Lower lobe of right lung (tissue), 2 donors: ENCODE measurements at places on chromosomes 13 and 19.

- DNase-seq = no peak
These were observed 141.1 kb downstream of the GPC5 start for GRCh38 chr13:91539286-91540157.

- DNase-seq = no peak
These were observed 17.8 kb downstream of the ACTL9 start for GRCh38 chr19:8680676-8681344.

DNA sequence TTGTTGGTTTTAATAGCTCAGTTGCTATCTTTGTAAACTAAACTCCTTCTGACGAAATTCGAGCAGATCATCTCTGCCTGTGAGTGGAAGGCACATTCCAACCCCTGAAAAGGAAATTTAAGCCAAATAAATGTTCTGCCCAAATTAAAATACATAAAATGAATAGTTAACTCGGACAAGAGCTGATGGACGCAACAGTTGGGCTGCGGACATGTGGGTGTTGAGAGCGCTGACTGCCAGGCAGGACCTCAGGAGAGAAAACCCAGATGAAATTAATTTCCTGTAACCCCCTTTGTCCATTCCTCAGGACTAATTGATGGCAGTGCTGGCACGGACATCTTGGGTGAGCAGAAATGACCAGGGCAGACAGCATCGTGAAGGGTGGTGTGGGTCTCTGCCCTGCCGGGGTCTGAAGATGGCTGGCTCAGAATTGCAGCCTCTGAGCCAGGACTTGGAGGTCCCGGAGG is 86.5 kb downstream of the TSHZ3 start:
- no peak for DNase-seq

GRCh38 chr19:5674714-5675113 is 5.6 kb downstream of the MICOS13 start:
- no peak for DNase-seq

DNA sequence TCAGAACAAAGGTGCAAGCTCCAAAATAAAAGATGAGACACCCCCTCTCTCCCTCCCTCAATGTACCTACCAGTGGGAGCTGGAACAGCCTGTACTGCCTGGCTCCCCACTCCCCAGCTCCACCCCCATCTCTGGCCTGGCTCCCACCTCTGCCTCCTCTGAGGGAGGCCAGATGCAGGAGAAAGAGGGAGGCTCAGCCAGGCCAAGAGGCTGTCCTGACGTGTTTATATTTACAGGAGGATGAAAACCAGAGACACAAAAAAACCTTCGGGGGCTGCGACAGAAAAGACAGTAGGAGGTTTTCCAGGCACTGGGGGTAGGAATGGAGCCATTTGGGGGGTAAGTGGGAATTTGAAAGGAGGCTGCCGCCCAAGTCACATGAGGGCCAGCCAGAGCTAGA is 19.7 kb downstream of the ARHGEF18 start:
- no peak for DNase-seq

- no peak for DNase-seq
These were observed 579 bp downstream of the ZNF566 start for GRCh38 chr19:36488846-36489117.

DNA sequence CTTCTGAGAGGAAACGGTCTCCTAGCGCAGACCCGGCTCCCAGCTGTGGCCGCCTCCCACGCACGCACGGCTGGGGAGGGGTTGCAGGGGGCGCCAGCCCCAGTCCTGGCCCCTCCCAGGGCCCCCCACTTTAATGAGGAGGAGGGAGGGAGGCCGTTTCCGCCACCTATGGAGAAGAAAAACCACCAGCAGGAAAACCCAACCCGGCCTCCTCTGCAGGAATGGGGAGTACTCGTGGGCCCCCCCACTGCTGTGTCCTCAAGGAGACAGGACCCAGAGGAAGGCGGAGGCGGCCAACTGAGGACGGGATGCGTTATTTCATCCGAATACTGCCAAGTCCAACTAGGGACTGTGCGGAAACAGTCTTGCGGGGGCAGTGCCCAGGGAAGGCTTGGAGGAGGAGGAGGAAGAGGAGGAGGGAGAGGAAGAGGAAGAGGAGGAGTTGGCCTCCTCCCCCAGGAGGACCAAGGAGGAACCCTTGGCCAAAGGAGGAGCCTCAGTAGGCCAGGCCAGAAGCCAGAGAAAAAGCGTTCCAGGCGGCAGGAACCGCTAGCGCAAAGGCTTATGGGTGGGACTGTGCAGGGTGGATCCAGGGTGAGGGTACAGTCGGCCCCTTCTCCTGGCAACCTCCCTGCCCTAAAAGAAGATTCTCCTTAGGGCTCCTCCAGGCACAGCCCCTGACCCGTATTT is 3.9 kb upstream of the SSBP4 start:
- peak; percentile 79 for DNase-seq

DNA sequence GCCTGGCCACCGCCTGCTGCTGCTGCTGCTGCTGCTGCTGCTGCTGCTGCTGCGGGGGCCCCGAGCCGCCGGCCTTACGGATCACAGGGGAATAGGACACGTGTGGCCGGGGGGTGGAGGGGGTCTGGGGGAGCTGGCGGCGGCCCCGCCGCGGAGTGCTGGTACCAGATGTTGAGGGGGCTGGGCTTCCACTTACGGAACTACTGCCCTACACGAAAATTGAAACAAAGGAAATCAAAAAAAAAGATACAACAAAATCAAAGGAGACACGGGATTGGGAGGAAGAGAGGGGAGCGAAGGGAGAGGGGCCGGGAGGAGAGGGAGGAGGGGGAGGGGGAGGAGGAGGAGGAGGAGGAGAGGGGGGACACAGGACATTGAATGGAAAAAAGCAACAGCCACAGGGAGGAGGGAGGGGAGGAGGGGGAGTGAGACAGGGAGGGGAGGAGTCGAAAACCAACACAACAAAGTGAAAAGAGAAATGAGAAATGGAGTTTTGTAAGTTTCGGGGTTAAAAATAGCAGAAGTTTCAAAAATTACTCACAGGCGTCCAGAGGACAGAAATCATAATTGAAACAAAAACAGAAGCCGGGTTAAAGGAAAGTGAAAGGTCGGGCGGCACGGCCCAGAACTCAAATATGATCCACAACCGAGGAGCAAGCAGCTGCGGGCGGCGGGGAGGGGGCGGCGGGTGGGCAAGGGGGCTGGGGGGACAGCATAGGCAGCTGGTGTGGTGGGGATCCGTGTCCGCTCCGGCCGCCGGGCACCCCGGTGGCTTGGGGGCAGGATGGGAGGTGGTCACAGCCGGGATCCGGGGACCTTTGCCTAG is 57.8 kb downstream of the IER2 start:
- DNase-seq = peak; percentile 74

GRCh38 chr19:13959962-13960862 is 7.9 kb downstream of the DCAF15 start:
- no peak for DNase-seq

DNA sequence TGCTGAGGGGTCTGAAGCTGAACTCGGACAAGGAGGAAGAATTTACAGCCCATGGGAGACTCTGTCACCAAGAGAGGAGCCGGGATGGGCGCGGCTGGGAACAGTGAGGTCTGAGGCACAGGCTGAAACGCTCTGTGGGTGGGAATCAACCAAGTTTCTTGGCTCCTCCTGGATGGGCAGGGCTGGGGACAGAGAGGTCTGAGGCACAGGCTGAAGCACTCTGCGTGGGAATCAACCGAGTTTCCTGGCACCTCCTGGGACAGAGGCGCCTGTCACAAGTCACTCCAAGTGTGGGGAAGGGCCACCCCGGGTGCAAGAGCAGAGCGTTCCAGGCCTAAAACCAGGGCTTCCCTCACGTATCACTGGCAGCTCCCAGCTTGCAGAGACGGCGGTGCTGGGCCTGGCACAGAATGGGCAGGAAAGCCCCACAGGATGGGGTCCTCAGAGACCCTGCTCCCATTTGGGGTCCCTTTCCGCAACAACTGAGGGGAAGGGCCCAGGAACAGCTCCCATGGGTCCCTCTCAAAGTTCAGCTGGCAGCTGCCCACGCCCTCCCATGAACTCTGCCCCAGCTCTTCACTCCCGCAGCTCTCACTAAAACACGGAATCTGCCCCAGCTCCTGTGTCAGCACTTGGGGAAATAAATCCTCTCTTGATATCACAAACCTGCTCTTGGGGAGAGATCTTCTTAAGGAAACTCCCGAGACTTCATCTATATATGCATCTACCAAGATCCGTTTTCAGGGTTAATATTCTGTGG is 18.5 kb downstream of the AP3D1 start:
- peak; percentile 22 for DNase-seq

- DNase-seq = no peak
These were observed 10.3 kb downstream of the PALM start for GRCh38 chr19:718991-719512.

- peak; percentile 86 for DNase-seq
These were observed at the start of gene SLC7A1 for GRCh38 chr13:29595380-29596063. Gene SLC7A1, minus strand, starts transcription at chr13:29595688. Its CDS starts 59,500 bp downstream, at chr13:29536188.

DNA sequence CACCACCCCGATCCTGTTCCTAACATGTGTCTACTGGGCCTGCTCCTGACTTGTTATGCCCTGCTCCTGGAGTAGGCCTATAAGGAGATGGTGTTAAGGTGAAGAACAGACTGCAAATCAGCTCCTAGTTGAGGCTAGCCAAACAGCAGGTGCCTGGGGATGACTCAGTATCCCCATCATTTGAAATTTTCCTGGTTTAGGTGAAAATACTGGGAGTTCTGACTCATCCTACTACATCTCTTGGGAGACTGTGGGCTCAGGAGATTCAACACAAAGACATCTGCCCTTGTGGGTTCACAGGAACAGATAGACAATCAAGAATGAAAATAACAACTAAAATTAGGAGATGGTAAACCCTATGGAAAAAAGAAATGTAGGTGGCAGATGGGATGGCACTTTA is 41.2 kb downstream of the BRD4 start:
- no peak for DNase-seq

- DNase-seq = no peak
These were observed 428.6 kb downstream of the RFC3 start for GRCh38 chr13:34246511-34246910.

- DNase-seq = no peak
These were observed 10.8 kb downstream of the PAK4 start for GRCh38 chr19:39136225-39136940.

GRCh38 chr13:39516096-39516495 is 86.9 kb downstream of the LHFPL6 start:
- DNase-seq = no peak

DNA sequence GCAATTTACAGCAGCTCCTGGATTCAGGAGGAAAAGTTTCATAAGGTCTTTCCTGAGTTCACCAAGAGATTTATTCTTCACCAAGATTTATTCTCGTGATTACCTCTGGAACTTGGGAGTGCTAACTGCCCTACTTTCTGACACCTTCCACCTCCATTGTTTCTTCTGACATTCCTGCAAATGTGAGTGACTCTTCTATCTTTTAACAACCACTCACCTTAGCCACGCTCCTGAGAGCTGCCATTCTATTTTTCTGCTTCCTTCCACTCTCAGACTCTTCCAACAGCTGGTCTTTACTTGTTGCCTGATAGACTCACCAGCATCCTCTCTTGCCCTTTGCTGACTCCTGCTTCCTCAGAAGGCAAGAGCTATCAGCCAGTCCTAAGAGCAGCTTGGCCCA is 11.5 kb upstream of the CBY2 start:
- DNase-seq = no peak

DNA sequence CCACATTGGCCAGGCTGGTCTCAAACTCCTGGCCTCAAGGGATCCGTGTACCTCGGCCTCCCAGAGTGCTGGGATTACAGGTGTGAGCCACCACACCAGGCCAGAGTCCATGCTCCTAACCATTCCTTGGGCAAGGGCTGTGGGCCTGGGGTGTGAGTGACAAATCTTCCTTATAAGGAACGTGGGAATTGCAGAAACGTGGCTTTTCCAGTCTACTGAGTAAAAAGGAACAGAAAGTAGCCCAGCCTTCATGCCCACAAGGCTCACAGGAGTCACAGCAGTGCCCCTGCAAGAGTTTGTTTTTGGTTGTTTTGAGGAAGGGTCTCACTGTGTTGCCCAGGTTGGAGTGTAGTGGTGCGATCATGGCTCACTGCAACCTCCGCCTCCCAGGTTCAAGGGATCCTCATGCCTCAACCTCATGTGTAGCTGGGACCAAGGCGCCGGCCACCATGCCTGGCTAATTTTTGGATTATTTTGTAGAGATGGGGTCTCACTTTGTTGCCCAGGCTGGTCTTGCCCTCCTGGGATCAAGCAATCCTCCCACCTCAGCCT is 5.1 kb downstream of the MYPOP start:
- no peak for DNase-seq

- no peak for DNase-seq
These were observed 470.7 kb downstream of the ZNF536 start for GRCh38 chr19:30842926-30843325.

- DNase-seq = peak; percentile 92
These were observed at the start of the genes LSM7 and SPPL2B for GRCh38 chr19:2328401-2329148. Gene LSM7, minus strand, starts transcription at chr19:2328586. Its CDS starts 20 bp downstream, at chr19:2328566. Gene SPPL2B, plus strand, starts transcription at chr19:2328684. Its CDS starts 26 bp downstream, at chr19:2328710.

DNA sequence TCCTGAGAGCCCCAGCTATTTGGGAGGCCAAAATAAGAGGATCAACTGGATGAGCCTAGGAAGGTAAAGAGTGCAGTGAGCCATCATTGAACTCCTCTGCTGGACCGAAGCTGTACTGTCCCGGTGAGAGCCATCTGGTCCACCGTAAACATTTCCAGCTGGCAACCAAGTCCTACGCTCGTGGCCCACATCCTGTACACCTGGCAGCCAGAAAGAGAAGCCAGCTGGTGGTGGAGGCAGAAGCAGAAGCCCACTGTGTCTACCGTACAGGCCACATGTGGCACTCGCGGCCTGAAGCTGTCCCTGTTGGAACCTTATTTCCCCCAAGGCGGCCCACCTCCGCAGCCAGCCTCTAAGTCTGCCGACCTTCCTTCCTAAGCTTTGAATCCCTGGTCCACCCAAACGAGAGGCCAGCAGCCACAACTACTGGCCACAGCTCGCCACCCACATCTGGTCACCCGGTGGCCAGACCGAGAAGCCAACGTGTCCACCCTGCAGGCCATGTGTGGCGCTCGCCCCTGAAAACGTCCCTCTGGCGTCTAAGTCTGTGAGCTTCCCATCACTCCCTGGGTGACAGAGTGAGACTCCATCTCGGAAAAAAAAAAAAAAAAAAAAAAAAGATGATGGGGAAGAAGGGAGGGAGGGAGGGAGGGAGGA is 14.2 kb upstream of the ZNF91 start:
- no peak for DNase-seq

GRCh38 chr13:78868991-78869390 is 210.0 kb upstream of the OBI1 start:
- no peak for DNase-seq

DNA sequence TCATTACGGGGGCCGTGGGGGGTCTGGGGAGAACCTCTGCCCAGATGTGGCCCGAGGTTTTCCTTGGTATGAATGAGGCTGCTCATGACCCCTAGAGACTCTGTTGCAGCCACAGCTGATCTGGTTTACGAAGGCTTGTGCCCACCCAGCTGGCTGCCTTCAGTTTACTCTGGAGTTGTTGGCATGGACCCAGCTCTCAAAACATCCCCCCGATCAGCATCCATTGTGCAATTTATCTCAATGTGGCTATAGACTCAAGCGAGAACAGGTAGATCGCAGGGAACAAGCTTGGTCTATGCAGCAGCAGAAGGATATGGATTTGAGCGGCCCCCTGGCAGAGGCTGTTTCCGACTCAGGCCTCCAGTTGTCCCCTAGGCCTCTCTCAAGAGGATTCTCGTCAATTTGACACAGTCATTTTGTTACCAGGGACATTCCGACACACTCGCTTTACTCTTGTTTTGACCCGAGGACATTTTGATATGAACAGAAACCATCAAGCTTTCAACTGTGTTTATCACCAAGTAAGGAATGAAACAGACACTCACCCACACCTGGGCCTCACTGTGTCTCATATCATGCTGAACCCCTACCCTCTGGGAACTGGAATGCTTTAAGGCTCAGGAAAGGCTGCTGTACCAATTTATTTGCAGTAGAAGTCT is 161.5 kb downstream of the KATNAL1 start:
- no peak for DNase-seq

- DNase-seq = no peak
These were observed 21.3 kb downstream of the VRK3 start for GRCh38 chr19:50003810-50004419.
